Activated T-helper 1 cell treated with anti-CD3 and anti-CD28 coated beads, Interleukin-12 subunit alpha, Interleukin-12 subunit beta, Interleukin-2, Interleukin-4 antibody, amounts not matched to agents 30 ng/mL and 10 ng/mL and 1 ng/mL, durations not matched to agents 14 hours and 24 hours and 36 hours (primary cell): ENCODE measurements at places on chromosomes 3 and 15.

DNA sequence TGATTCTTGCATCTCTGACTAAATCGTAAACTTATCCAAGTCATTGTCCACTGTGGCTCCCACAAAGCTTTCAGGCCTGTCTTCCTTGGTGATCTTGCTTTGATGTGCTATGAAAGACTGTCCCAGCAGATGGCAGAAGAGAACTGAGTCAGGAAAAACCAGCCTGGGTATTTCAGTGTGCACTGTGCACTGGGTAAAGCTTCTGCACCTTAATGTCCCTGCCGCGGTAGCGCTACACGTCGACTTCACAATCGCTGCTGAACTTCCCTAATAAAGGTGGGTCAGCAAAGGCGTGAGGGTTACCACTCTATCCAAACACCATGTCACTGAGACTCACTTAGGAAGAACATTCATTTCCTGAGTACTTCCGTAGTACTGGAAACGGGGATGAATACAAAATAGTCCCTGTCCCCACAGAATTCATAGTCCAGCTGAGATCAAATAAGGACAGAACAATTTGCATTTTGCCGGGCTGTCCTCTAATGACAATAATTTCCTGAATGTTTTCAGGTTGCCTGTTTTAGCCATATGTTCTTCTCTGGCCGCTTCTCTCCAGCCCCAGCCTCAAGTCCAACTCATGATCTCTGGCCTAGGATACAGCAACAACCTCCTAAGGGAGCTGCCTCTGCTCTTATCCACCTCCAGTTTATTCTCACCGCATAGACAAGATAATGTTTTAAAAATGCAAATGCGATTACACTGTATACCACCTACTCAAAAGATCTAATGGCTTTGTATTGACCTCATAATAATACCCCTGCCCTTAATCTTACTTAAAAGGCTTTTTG, 83.6 kb upstream of the AKAP13 start:
- DNase-seq = peak; percentile 68

- DNase-seq = no peak
Observed at GRCh38 chr3:152413240-152413639, 144.5 kb downstream of the MBNL1 start.

GRCh38 chr15:85950101-85950500, 129.6 kb upstream of the AGBL1 start:
- DNase-seq = no peak

- peak; percentile 46 for DNase-seq
Observed at GRCh38 chr3:56988458-56989168, 71.9 kb upstream of the SPATA12 start.

DNA sequence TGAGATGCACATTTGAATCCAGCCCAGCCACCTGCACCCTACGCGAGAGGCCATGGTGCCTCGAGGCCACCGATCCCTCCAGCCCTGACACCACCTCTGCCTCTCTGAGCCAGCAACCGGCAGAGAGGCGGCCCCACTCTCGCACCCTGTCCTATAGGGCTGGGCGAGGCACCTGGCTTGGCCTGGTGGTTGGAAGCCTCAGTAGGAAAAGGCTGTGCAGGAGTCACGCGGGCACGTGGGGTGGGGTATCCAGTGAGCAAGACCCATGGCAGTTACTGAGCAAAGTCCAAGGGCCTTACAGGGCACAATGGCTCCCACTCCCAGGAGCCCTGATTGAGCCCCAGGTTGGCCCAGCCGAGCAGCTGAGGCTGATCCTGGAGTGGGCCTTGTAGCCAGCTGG, 12.4 kb upstream of the DUSP7 start:
- DNase-seq = no peak

DNA sequence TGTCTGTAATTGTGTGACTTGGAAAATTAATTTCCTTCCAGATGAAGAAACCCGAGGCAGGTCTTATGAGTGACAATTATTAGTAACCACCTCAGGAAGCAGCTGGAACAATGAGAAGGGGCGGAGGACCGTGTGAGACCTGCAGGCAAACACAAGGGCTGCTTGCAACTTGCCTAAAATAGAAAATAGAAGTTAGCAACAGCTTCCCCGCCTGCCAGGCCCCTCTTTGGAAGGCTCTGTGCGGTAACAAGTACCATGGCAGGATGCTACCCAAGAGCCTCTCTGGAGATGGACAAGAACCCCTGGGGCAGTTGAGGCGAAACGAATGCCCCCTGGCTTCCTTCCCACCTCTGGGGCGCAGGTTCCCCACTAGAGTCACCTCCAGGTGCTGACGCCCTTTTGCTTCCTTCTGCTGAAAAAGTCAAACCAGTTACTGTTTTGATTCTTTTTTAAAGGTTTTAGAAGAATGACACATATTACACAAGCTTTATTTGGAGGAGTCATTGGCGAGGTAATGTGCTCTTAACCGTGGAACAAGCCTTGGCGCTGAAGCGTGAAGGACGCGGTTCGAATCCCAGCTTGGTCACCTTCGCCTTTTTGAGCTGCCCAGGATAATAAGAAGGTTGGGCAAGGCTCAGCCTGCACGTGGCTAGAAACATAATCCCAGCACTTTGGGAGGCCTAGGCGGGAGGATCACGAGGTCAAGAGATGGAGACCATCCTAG, 47.0 kb upstream of the SYNM start:
- no peak for DNase-seq

- DNase-seq = peak; percentile 75
Observed at GRCh38 chr15:88894348-88894818, 961 bp downstream of the HAPLN3 start.

DNA sequence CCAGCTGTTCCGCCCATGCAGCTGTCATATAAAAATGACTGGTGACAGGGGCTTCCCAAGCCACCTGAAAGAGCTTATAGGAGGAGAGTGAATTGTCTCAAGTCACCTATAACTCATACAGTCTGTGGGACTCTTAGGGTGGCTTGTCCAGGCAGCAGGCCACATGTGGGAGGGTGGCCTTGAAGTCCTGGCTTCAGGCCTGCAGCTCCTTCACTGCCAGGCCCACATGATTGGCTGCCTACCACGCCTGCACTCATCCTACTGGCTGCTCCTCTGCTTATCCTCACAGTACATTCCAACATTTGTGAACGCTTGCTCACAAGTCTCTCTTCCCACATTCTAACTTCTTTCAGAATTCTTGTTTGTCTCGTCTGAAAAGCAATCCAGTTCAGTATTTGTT, 41.1 kb upstream of the TIPARP start:
- no peak for DNase-seq

DNA sequence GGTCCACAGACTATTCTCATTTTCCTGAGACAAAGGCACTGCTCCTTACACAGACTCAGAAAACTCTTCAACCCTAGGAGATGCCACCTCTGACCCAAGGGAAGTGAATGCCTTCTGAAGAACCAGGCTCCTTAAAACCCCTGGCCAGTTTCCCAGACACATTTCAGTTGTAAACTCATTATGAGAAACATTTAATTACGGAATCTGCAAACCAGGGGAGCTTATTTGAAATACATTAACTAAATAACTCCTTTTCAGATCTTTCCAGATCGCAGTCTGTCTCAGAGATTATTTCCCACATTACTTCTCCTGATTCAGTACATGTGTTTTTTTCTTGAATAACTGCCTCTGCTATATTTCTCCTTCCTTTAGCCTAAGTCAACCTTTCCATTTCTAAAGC, 17.6 kb downstream of the MYO5A start:
- DNase-seq = no peak

GRCh38 chr3:114900908-114901307, 246.2 kb downstream of the ZBTB20 start:
- no peak for DNase-seq

GRCh38 chr3:87047852-87048251, 56.9 kb upstream of the VGLL3 start:
- DNase-seq = no peak

GRCh38 chr3:131081224-131081623, 54.5 kb downstream of the NEK11 start:
- DNase-seq = no peak

- no peak for DNase-seq
Observed at GRCh38 chr15:80070840-80071239, 11.4 kb downstream of the ZFAND6 start.

- DNase-seq = no peak
Observed at GRCh38 chr15:98841419-98841970, 166.1 kb downstream of the PGPEP1L start.

GRCh38 chr3:54874816-54875556, 52.9 kb downstream of the LRTM1 start:
- no peak for DNase-seq

DNA sequence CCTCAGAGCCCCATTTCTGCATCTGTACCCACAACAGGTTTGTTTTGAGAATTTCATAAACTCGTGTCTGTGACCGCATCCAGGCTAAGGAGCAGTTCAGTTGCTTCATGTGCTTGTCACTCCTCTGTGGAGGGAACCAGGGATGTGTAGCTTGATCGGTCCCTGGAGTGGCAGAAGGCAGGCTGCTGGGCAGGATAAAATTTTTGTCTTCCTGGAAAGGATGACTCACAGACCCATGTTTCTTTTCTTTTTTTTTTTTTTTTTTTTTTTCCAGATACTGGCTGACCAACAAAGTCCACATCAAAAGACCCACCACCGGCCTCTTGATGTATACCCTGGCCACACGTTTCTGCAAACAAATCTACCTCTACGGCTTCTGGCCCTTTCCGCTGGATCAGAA, 70.1 kb downstream of the ST8SIA2 start:
- DNase-seq = no peak

DNA sequence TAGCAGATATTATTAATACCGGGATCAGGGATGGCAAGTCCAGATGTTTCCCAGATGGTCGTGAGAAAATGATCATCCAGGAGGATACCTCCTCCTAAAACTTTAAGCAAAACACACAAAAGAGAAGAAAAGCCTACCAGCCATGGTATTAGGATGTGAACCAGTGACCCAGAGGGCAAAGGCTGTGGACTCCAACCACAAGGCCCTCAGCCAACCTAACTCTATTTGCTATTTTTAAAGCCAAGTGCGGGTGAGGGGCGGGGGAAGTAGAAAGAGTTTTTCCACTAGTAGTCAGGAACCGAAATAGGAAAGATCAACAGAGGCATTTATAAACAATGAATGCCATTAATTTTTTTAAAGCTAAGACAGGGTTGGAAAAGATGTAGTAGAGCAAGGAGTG, 77.4 kb downstream of the STAC start:
- DNase-seq = no peak

DNA sequence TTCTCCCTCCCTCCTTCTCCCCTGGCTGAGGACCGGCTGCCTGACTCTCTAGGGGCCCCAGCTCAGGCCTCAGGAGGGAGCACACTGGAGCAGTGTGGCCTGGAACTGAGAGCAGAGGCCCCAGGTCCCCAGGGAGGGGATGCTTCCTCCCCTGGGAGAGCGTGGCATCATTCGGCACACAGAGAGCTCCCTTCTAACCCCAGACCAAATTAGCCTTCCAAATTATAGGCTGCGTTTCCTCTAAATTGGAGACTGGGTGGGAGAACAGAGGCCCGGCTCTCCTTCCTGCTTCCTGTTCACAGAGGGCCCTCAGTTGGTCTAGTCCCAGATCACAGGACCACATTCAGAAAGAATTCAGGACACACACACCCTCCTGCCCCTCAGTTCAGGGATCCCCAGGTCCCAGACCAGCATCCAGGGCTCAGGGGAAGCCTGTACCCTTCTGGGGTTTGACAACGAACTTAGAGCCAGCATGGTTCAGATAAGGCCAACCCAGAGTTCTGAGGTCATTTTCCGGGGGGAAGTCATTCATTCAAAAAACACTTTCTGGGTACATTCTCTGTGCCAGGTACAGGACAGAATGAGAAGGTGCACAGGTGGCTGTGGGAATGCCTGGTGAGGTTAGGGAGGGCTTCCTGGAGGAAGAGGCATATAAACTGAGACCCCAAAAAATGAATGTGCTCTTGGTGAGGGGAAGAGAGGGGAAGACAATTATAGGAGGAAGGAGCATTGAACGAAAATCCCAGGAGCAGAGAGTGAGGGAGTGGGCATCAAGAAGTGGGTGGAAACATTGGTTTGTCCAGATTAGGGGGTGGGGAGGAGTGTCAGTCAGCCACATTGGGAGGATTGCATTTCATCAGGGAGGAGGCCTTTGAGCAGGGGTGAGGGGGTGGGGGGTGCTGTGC, 28.4 kb upstream of the RPL29 start:
- DNase-seq = no peak
